Effector CD4-positive, alpha-beta T cell (primary cell): ENCODE measurements at places on chromosomes 3 and 15.

- DNase-seq: no peak
Measured at GRCh38 chr15:57943171-57943570, 122.3 kb downstream of the ALDH1A2 start.

DNA sequence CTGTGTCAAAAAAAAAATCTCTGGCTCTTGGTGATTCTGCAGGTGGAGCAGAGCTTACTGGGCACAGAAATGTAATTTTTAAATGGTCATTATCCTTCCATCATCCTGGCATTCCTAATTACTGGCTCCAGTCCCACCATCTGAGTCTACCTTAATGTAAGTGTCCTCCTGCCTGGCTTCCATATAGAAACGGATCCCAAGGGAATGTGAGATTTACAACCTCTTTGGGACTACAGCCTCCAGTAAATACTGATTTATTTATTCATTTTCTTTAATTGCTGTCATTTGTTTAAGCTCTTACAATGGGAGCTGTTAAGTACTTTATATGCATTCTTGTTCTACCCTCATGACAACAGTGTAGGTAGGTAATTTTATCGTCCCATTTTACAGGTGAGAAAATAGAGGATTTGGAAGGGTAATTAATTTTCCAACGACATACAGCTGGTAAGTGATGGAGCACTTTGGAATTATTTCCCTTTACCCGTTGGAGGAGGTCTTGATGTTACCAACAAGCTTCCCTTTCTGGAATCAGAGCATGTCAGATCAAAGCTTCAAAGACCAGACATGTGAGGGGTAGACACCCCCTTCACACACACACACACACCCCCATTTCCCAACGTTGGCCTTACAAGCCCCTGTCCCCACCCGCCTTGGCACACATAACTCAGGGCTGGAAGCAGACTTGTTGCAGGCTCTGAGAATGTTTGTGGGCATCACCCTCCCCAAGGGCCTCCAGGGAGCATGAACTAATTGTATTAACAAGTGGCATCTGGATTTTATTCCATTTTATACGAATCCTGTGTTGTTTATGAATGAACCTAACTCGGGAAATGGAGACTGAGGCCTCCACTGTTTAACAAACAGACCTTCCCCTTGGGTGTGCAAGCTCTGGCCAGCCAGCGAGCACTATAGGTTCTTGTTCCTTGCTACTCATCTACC, 116.9 kb downstream of the ALDH1A2 start:
- DNase-seq: no peak

DNA sequence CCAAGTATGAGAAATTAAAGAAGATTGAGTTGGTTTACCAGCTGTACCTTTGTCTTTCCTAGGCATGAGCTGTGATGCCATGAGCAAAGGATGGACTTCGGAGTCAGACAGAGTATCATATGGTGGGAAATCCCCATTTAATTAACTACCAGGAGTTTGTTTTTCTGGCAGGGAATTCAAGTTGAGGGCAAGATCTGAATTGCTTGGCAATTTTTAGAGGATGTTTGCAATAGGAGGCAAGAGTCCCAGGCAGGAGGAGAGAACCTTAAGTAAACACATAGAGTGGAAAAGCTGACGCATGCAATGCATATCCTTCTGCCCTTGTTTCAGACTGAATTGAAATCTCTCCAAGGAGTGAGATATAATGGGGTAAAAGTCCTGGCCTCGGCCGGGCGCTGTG, 569.7 kb upstream of the MDFIC2 start:
- no peak for DNase-seq

GRCh38 chr15:100057281-100057680, 284.5 kb downstream of the ADAMTS17 start:
- no peak for DNase-seq

DNA sequence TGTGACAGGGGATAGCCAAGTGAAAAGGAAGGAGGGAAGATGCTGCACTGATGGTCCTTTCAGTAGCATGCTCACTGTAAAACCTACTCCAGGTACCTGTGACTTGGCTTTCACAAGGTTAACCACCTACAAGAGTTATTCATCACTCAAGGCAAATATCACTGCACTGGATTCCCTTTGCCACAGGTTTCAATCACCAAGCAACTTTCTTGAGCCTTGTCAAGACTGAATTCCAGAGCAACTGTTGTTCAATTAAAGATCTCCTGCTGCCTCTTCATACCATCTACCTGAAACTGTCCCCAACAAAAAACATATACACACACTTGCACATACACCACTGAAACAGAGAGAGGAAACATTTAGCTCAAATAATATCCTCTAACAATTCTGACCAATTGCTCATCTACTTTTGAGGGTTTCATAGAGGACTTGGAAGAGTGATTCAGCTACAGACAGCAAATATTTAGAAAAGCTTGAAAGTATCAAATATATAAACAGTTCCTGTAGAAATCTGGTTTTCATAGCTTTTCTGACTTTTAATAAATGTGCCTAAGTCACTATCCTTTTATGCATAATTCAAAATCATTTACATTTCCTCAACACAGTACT, 6.5 kb downstream of the IGF2BP2 start:
- no peak for DNase-seq

DNA sequence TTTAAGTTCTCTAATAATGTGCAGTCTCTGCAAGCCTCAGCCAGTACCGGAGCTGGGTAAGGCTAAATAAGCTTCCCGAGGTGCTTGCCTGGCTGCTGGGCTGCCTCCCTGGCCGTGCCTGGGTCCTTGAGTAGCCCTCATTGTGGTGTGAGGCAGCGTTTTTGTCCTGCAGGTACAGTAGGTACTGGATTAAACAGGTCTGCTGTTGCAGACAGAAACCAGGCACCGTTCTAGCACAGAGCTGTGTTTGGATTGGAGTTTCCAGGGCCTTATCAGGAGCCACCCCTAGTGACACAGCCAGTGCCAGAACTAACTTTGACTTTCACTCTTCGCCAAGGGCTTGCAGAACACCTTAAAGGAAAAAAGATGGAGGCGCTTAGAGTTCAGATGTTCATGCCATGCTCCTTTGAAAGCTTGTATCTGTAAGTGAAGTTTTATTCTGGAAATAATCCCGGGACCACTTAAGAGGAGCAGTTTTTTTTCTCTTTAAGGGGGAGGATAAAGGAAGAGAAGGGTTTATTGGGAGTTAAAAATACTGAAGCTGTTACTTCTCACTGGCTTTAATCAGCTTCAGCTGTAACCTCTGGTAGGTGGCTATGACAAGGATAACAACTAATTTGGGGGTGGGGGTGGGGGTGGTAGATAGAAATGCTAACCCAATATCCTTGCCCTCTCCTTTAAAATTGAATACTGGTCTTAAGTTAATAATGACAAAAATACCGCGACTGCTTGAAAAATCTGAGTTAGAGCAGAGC, 126.8 kb downstream of the MITF start:
- DNase-seq: no peak

DNA sequence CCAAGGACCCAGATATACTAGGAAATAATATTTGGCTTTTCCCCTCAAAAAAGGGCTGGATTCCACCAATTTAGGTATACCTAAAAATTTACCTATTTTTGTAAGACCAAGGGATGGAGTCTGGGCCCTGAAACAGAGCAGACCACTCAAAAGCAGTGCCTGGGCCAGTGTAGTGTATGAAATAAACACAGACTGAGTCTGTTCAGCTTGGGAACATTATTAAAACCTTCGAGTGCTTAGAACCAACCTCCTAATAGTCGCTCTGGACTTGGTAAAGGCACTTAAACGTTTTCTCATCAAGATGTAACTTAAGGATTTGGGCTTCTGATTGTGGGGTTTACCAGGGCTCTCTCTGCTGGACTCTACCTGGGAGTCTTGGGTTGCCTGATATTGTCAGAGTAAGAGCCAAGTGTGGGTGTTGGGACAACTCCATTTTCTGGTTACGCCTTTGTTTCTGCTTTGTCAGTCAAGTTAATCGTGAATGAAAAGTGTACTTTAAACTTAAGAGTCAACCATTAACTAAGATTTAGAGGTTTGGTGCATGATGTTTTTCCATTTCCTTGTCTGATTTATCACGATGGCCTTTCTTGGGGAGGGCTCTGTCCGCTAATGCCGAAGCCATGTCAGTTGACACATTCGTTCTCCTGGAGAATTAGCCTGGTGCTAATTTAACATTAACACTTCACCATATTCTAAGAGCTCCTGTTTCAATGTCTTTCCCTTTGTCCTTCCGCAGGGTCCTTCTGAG, 221.0 kb upstream of the TPM1 start:
- no peak for DNase-seq

DNA sequence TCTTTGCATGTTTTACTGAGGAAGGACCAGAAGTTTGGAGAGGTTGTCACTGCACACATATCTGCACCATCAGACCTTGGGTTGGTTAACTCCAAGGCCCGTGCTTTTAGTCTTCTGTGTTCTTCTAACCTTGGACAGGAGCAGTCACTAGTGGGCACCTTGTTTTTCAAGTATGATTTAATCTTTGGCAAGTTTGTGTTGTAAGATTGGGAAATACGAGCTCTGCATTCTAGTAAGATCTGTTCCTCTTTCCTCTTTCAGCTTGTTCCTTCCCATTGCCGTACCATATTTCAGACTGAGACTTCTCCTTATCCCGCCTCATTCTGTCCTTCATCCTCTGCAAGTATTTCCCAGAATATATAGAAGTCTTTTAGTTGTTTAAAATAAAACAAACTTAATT, 5.1 kb downstream of the TMOD2 start:
- no peak for DNase-seq

DNA sequence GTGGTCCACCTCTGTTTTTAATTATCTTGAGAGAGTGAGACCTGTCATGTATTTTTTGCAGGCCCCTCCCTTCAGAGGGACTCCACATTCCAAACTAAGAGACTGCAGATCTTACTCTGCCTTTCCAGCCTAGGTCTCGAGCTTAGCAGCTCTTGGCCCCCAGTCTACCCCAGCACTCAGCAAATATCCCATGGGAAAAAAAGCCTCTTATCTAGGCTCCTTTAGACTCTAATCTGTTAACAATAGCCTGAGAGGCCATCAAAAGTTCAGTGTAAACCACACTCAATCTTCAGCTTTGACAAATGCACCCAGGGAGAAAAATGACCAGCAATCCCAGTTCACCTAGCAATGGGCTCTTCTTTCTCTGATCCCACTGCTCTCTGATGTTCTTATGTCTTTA, 8.6 kb upstream of the BLM start:
- no peak for DNase-seq

DNA sequence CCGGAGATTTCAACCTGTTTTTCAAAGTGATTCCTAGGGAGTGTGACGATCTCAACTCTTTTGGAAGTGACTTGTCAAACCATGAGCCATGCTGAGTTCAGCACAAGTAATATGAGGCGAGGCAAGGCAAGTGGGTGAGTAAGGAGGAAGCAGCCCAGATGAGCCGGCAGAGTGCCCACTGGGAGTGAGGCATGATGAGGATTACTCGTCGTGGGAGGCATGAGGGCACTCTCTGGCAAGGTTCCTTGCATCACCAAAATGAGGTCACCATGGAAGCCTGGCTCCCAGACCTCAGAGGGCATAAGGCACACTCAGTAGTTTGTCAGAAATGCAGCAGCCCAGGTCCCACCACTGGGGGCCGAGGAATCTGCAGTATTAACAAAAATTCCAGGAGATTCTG, 636.1 kb downstream of the MAGI1 start:
- DNase-seq: no peak

GRCh38 chr3:118267588-118267987, 767.1 kb downstream of the IGSF11 start:
- DNase-seq: no peak

- no peak for DNase-seq
Measured at GRCh38 chr3:189305412-189305811, 133.6 kb downstream of the TPRG1 start.

DNA sequence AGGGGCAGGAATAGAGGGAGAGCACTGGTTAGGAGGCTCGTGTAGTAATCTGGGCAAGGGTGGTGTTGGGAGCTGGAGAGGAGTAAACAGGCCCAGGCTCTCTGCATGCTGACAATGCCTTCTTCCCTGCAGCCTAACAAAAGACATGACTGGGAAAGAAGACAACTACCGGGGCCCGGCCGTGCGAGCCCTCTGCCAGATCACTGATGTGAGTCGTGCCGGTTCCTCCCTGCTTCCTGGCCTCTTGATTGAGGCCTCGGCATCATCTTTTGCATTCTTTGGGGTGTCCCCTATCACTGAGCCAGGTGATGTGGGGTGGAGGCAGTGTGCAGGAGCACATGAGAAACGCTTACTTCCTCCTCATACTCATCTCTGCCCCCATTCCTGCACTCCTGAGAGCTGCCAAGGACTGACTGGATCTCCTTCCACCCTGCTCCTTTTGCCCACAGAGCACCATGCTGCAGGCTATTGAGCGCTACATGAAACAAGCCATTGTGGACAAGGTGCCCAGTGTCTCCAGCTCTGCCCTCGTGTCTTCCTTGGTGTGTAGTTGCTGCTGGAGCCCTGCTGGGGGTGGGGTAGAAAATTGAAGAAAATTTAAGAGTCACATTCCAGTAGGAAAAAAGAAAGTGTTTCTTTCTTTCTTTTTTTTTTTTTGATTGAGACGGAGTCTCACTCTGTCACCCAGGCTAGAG, 5.3 kb downstream of the COPG1 start:
- no peak for DNase-seq

DNA sequence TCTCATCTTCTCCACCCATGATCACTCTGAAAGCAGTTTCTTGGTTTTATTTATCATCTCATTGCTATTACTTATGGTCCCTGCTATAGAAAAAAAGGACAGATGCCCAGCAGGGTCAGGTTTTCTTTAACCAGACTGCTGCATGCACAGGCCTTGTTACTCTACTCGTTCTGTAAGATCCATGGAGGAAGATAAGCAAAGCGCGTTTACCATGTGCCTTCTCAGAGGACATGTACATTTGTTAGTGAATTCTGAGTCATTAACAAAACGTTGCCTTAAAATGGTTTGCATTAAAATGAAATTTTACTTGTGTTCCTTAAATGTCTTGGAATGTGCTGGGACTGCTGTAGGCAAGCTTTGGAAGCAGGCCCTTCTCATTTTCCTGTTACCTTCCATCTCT, 657.3 kb upstream of the KCNMB2 start:
- no peak for DNase-seq

- DNase-seq: no peak
Measured at GRCh38 chr15:41746802-41747201, 27.5 kb upstream of the MAPKBP1 start.

DNA sequence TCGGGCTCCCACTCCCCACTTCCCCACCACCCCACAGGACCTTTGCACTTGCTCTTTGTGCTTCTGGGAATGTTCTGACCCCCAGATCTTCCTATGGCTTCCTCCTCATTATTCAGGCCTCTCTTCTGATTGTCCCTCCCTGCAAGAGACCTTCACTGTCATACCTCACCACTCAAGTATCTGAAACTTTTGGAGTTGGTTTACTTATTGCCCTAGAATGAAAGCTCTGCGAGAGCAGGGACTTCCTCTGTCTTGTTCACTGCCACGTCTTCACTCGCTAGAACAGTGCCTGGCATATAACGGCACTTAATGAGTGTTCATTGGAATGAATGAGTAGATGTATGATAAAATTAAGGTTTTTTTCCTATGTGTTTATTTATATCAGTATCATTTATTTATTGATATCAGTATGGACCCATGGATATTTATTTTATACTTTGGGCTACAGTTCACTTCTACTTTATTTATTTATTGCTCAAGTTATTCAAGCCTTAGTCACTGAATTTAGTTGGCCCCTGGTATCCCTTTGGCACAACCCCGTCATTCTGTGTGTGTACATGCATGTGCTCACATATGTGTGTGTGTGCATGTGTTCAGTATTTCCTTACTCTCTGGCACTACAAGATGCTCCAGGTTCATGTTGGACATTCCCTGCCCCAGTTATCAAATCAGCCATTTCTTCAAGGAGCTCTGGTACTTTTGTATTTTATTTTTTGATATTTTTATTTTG, 197.6 kb downstream of the THSD4 start:
- no peak for DNase-seq

- no peak for DNase-seq
Measured at GRCh38 chr3:66495668-66496045, 5.2 kb downstream of the LRIG1 start.

GRCh38 chr15:85554852-85555521, 174.6 kb downstream of the AKAP13 start:
- DNase-seq: no peak
